ENCODE measurements at places on chromosomes 5 and 9.

DNA sequence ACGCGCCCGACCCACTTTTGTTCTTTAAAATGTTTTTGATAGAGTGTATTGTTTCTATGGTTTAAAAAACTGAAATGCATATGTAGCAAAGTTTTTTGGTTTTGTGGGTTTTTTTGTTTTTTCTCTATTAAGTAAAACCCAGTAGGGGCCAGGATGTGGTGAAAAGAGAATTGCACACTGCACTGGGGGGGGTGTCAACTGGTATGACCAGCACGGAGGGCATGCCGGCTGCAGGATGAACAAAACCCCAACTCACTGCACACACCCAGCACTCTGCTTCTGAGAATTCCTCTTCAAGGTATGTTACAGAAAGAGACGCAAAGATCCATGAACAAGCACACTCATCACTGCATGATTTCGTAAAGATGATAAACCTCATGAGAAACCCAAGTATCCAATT lies 75.0 kb downstream of the STK10 start:
- DNase-seq: peak; percentile 89

DNA sequence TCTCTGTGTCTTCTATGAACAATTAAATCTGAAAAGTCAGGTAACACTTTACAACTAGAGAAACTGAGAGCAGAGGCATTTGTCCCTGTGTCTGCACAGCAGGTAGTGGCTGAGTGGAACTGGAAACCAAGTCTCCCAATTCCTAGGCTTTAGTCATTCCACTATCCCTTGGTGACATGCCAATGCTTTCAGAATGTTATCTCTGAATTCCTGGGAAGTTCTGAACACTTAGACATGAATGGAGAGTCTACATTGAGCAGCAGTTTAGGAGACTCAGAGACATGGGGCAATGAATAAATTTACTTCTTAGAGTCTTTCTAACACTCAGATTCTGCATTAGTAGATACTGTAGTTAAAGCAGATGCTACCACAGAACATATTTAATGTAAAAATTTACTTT lies 94.8 kb upstream of the APC start:
- DNase-seq: no peak

- DNase-seq: no peak
These were observed 398.9 kb downstream of the PLK2 start for GRCh38 chr5:58060996-58061395.

GRCh38 chr5:131386779-131387178 lies 122.9 kb downstream of the CDC42SE2 start:
- DNase-seq: no peak

DNA sequence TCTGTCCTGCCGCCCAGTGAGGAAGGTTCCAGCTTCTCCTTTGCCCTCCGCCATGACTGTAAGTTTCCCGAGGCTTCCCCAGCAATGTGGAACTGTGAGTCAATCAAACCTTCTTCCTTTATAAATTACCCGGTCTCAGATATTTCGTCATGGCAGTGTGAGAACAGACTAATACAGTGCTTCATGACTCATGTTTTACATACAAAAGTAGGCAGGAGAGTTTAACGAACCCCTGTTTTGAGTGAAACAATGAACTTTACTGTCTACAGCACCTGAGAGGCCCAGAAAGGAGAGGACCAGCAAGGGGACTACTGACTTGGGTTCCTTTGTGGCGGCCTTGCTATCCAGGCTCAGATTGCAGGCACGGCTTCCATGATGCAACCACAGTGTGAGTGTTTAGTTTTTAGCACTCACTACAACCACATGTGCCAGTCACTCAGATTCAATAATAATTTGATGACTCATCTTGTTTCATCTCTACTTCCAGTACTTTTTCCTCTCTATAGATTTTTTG lies 139.1 kb upstream of the CLINT1 start:
- DNase-seq: no peak

DNA sequence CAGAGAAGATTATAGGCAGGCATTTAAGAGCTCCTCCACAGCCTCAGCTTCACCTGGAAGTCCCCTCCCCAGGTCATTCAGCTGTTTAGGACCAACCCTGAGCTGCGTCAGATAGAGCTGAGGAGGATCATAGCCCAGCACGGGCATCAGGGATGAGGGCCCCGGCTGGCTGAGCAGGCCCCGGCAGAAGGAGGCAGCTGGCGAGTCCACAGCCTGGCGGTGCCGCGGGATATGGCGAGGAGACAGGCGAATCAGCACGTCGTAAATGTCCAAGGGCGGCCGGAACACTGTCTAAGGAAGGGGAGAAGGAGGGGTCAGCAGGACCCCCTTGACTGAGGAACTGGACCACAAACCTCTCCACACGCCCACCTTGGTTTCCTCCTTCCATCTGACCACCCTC lies 10.6 kb downstream of the NOL6 start:
- DNase-seq: no peak

GRCh38 chr5:59891962-59892643 lies 1.4 kb downstream of the PDE4D start:
- DNase-seq: no peak

DNA sequence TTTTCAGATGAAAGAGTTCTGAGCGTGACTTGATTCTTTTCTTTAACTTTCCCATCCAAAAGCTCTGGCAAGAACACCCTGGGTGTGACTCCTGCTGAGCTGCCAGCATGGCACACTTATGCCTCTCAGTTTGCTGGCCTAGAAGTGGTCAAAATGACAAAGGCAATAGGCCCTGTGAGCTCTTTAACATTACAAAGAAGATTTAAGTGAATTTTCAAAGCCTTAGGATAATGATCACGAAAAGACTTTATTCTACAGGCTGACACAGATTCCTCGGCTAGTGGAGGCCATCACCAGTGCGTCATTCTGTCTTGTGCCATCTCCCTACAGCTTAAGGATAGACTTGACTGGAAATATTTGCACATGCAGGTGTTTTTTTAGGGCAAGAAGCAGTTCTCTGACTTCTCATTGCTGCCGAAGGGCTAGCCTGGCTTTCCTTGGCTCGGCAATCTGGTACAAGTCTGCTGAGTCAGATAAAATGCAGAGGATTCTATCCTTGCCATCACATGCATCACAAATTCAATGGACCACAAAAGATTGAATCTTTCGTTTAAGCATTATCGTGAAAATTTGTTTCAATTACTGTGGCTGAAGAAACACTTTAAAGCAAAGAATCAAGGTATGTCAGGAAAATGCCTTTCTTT lies 311.5 kb downstream of the COX7C start:
- DNase-seq: no peak

DNA sequence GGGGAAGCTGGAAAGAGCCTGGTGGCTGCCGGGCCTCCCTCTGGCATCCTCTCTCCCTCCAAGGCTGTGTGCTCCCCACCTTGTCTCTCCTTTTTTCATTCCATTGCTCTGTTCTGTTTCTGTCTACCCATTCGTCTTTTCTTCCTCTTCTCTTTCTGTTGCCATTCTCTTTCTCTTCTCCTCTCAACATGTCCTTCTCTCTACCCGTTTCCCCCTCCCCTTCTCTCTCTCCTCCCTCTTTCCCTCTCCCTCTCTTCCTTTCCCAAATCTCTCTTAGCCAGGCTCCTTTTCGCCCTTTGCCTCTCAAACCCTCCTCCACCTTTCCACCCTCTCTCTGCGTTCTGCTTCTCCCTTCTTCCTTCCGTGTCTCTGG lies 19.4 kb upstream of the KCNIP1 start:
- no peak for DNase-seq

- DNase-seq: peak; percentile 6
These were observed 232.9 kb upstream of the MVB12B start for GRCh38 chr9:126093771-126094170.

DNA sequence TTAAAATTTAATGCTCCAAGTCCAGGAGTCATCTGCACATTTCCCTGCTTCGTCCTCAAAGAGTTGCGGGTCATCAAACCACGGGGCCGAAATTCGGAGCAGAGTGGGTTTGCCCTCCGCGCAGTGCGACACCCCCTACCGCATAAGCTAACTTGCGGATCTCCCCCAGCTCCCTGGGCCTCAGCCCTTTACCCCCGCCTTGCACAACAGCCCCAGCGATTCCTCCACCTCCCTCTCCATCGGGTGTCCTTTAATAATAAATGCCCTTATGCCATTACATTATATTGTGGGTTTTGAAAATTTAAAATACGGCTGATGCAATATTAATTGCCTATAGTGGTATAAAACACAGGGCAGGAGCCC lies 3.9 kb downstream of the POU4F3 start:
- no peak for DNase-seq

DNA sequence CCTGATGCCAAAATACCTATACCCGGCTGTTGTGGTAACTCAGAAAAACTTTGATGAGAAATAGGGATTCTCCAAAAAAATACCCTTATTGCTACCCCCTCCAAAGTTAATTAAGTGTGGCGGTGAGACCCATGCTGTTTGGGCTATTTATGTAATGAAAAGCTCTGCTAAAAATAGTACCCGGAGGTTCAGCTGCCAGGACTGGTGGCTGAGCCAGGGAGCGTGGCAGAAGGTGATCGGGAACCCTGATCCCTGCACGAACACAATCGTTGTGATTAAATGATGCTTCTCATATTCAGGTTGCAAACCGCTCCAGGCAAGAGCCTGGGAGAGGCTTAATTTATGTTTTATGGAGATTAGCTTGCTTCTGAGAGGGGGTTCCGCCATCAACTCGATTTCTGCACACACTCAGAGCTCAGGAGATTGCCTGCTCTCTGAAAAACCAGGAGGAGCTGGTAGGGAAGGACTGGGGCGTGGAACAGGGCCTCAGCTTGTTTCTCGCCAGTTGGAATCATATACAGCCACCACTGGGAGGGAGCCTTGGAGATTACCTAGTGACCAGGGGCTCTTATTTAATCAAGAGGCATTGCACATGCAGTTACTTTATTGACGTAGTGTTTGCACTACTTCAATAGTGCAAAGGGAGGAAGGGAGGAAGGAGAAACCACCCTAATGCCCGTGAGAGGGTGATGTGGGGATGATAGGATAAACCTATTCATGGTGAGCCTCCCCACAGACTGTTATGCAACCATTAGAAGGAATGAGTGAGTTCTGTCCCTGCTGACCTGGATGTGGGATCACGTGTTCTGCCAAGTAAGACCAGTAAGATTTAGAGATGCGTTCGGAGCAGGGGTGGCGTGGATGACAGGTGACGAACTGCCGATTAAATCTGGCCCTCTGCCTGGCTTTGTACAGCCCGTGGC lies 23.4 kb downstream of the HRH2 start:
- no peak for DNase-seq

GRCh38 chr5:60604771-60605170 lies 95.2 kb downstream of the DEPDC1B start:
- DNase-seq: no peak

GRCh38 chr5:163453705-163454104 lies 6.2 kb downstream of the NUDCD2 start:
- DNase-seq: no peak

GRCh38 chr5:144460600-144460999 lies 289.9 kb downstream of the KCTD16 start:
- no peak for DNase-seq

DNA sequence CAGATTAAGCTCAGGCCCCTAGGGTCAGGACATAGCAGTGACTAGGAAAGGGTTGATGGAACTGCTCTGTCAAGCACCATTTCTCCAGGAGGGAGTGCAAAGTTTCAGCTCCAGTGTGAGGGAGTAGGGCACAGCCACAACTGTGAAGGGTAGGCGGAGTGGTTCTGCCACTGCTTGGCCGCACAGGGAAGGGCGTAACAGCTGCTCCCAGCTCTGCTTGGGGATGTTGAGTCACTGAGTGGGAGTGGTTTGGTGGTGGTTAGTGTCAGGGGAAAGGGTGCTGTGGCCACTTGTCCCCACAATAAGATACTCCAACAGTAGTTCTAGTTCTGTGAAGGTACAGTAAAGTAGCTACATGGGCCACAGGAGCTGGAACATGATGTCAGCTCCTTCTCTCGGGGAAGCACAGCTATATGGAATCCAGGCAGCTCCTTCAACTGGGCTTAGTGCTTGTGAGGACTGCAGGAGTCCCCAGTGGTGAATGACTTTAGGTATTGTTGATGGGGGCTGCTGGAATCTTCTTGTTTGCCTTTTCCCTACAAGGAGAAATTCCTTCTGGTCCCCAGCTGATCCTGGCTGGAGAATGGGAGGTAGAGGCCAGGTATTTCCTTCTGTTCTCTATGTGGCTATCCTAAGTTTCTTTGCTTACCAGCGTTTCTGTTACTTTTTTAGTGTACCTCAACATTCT lies 314.5 kb downstream of the SPATA31D1 start:
- DNase-seq: no peak

GRCh38 chr9:94868464-94868863 lies 142.0 kb downstream of the AOPEP start:
- DNase-seq: no peak

- no peak for DNase-seq
These were observed 13.4 kb downstream of the MAST4 start for GRCh38 chr5:66609615-66610014.

DNA sequence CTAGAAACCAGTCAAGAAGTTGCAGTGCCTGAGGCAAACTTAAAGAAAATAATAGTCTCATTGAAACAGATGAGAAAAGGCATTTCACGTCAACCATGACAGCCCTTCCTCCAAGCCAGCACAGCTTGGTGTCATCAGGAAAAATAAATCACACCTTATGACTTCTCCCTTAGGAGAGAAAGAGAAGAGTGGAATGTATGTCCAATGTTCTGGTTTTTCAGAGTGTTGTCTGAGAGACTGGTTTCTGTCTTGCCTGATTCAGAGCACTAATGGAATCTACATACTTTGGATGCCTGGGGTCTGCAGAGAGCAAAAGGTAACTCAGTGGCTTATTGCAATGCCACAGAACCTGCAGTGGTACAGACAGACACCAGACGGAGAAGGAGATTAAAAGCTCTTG lies 105.5 kb upstream of the PDE4D start:
- no peak for DNase-seq

DNA sequence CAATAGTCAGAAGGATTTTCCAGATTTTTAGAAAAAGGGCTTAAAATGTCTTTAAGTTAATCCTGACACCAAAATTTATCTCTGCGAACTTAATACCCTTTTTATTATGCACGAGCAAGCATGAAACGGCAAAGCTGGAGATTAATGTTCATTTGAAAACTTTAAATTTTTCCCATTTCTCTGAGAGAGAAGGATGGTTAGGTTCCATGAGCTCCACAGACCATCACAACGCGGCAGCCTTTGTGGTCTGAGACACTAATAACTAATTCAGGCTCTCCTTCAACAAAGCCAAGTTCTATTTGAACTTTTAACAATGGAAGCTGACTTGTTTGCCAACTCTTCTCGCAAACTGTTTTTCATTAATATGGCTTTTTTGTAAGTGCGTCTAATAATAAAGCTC lies 94.7 kb downstream of the MYO10 start:
- no peak for DNase-seq

GRCh38 chr5:13866792-13867191 lies 77.7 kb downstream of the DNAH5 start:
- DNase-seq: peak; percentile 19
